ENCODE measurements at places on chromosomes 2 and 18.

DNA sequence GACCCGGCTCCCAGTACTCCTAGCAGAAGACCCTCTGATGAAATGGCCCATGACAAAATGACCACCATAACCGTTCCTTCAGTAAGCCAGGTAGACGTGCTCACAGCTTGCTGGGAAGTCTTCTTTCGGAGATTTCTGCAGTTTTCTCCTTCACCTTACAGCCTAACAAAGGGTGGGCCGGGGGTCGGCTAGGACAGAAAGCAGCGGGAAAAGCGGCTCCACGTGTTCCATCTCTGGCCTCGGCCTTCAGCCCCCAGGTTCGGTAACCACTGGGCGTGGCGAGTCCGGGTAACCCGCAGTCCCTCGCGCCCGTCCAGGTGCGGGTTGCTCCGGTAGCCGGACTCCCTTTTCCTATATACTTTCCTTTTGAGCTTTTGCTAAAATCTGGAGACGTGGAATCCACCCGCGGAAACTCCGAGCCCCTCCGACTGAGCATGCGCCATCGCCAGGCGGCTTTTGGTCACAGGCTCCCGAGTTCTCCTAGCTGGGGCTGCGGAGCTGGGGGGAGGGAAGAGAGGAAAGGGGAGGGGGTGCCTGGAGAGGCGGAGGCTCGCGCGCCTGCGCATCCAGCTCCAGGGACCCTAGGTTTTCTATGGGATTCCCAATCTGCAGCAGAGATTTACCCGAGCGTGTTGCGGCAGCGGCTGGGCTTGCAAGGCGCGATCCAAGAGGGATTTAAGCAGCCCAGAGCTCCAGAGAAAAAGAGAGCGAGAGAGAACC, at the start of gene VSNL1:
Gene VSNL1, plus strand, starts transcription at position 604 of the 720 bp plus-strand sequence. CDS start 51,379 bp downstream, outside the sequence.
- peak; percentile 74 for DNase-seq

DNA sequence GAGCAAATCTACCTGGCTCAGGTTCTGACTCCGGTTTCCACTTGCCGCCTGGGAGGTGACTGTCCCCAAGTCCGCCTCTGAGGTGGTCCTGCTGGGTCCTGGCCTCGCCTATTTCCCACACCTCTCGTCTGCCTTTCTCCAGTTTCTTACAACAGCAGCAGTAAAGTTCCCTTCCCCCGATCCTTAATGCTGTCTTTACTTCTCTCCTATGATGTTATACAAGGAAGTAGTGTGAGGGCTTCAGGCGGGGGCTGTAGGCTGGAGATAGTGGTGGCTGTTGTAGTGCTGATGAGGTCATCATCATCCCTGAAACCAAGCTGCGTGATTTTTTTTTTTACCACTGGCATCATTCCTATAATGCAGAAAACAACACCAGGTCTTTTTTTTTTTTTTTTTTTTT, 18.9 kb downstream of the TGIF1 start:
- DNase-seq = no peak

DNA sequence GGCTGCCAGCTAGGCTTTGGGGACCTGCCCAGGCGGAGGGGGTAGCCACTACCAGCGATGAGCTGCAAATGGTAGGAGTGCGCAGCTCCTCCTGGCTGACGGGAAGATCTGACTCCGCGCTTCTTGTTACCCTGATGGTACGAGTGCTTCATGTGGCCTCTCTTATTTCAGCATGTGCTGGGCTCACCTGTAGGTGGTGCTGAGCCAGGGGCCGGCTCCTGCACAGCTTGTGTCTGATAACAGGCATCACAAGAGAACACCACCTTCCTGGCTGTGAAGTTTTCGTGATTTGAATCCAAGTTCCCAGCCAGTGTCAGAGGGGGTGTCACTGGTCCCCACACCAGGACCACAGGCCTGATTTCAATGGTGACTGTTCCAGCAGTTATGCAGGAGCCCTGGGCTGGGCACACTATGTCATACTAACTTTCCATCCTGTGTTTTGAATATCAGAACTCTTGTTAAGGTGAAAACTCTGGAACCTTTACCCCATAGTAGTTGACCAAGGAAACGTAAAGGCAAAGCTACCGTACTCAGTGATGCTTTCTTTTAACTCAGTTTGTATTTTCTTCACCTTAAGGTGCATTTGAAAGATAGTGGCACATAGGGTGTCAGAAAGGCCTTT, 28.0 kb downstream of the APCDD1 start:
- no peak for DNase-seq

GRCh38 chr2:8872821-8873432, 35.5 kb upstream of the KIDINS220 start:
- peak; percentile 82 for DNase-seq

- no peak for DNase-seq
Measured at GRCh38 chr2:27849558-27850205, 40.5 kb downstream of the RBKS start.

DNA sequence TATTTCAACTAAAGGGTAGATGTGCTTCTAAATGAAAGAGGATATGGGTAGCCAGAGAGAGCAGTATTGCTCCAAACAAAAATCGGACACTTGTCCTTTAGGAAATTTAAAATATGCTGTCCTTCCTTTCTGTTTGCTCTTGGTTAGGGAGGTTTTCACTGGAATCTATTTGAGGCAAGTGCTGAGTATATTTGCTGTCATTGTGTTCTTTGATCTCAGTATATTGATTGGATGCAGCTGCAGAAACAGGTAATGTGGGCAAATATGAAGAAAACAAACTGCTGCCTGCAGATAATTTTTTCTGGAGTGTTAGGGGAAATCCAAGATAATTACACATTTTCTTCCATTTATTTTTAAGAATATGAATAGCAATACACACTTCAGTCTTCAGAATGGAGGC, 410.2 kb downstream of the NCKAP5 start:
- no peak for DNase-seq

GRCh38 chr2:23753291-23754010, 173.5 kb downstream of the ATAD2B start:
- DNase-seq = no peak

GRCh38 chr2:207766697-207767460, 2.8 kb downstream of the FZD5 start:
- no peak for DNase-seq

GRCh38 chr2:200624026-200624425, 38.2 kb downstream of the AOX1 start:
- DNase-seq = peak; percentile 10

DNA sequence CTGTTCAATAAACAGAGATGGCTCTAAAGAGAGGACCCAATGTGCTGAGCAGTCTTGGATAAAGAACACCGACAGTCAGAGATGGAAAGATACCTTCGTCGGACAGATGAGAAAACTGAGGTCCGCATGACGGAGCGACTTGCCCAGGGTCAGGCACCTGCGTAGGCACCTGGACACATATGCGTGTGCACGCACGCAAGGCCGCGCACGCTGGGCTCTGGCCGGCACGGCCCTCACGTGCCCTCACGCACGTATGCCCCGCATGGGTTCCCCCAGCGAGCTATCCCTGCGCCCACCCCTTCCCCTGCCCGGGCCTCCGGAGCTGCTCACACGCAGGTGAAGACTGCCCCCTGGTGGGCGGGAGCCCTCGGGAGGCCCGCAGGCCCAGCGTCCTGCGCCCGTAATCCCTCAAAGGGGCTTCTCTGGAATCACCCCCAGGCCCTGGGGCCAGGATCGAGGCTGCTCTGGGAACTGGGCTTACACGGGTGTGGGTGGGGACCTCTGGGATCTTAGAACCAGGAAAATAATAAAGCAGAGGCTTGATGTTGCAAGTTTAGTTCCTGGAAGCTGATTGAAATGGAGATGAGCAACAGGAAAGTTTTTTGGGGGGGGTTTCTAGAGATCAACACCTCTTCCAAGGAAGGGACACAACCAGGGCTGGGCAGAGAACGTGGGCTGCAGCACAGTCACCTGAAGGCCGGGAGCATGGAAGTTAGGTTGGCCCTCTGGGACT, 246.3 kb downstream of the TNS1 start:
- peak; percentile 71 for DNase-seq

DNA sequence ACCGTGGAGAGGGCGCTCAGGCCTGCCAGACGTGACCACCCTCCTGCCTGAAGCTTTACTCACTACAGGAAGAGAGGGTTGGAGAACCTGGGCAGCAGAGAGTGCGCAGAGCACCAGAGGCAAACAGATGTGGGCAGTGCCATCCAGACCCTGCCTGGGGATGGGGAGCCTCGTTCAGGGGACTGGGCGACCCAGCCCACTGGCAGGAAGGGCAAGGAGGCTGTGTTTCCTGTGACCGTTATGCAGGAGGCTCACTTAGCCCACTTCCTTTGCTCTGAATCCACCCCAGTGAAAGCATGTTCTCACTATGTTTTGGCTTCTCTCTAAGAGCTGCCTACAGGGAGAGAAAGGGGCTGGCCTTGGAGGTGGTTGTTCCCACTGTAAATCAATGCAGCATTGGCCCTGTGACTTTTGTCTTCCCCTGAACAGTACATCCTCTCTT, 23.0 kb upstream of the ACKR3 start:
- no peak for DNase-seq

- peak; percentile 82 for DNase-seq
Measured at GRCh38 chr2:85539361-85540132, 579 bp downstream of the MAT2A start.

GRCh38 chr2:23532391-23533337, 147.7 kb downstream of the KLHL29 start:
- DNase-seq = no peak

GRCh38 chr2:101374821-101375561, 12.3 kb downstream of the CREG2 start:
- DNase-seq = no peak

- DNase-seq = no peak
Measured at GRCh38 chr2:63881205-63881604, 39.5 kb downstream of the UGP2 start.

DNA sequence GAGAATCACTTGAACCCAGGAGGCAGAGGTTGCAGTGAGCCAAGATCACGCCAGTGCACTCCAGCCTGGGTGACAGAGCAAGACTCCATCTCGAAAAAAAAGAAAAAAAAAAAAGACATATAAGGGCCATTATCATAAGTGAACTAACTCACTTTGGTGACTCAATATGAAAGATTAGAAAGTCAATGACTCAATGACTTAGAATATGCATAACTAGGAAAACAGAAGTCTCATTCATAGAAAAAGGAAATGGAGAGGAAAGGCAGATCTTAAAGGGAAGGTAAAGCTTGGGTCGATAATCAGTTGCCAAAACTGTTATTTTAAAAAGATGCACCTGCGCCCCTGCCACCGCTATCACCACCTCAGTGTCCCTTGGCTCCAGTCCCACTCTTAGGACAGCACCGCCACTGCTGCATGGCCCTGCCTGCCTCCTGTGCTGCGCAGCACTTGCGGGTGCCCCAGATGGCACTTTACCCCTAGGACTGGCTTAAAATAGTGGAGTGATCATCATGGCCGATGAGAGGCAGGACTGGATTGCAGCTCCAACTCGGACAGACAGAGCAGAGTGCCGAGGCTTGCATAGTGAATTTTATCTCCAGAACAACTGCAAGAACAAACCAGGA, 54.7 kb downstream of the INO80D start:
- peak; percentile 56 for DNase-seq

GRCh38 chr2:118850901-118851415, 3.5 kb upstream of the EN1 start:
- no peak for DNase-seq

- peak; percentile 72 for DNase-seq
Measured at GRCh38 chr2:162025121-162025911, 48.7 kb downstream of the DPP4 start.

DNA sequence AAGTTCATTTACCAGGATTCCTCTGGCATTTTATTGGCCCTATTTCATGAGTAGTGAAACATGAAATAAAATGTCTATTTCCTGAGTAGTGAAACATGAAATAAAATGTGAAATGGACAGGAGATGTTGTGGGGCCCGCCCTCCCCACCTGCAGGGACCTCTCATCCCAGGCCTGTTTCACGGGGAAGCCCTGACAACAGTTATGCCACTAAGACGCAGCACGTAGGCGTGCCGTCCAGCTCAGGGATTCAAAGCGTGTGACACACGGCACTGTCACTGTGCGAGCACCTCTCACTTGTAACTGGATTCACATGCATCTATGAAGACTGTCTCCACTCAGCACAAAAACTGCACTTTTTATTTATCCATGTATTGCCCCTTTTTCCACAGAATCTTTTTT, 83.4 kb upstream of the SNTG2 start:
- DNase-seq = no peak

DNA sequence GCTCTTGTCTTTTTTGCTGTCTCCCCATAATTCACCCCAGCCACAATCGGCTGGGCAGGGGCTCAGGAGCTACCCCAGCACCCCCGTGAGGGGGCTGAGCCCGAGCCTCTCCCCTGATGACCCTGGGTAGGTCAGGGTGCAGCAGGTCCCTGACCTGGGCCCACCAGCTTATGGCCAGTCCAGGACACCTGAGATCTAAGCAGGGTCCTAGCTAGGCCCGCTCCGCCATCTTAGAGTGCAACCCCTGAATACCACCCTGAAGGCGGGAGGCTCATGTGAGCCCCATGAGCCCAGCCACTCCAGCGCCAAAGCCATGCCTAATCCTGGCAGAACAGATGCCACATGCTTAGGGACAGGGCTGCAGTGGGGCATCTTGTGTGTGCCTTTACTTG, 16.2 kb downstream of the STK25 start:
- DNase-seq = no peak

- DNase-seq = no peak
Measured at GRCh38 chr2:118671701-118672454, 175.6 kb downstream of the EN1 start.

DNA sequence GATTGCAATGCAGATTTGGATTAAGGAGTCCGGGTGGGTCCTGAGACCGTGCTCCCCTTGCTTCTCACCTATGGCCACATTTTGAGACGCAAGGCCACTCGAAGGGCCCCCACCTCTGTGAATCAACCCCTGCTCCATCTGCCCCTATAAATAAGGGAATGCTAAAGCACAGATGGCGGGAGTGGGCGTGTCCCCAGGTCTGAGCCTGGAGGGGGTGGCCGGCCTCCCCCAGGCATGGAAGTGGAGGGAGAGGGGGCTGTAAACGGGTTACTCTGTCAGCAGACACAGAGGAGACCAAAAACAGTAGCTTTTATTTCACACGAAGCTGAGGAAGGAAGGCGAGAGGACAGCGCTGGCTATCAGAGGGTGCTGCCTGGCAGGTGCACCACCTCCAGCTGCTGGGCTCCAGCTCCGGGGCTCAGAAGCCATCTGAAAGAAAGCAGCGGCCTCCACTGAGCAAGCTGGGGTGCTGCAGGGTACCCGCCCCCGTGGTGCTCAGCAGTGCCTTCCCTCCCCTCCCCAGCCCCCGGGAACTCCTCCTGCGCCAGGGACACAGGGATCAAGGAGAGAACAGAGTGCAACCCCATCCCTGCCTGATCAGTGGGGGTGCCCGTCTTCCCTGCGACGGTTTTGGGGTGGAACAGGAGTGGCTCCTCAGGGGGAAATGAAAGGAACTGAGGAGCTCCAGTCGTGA, 56.7 kb upstream of the RAB6C start:
- DNase-seq = no peak

All from GM23248 (cell line).